ENCODE measurements at places on chromosomes 1 and 21. TPM values are rescaled to one million over a fixed set of nuclear protein-coding genes. Genes with fewer than 3 reads are reported as not detected.

DNA sequence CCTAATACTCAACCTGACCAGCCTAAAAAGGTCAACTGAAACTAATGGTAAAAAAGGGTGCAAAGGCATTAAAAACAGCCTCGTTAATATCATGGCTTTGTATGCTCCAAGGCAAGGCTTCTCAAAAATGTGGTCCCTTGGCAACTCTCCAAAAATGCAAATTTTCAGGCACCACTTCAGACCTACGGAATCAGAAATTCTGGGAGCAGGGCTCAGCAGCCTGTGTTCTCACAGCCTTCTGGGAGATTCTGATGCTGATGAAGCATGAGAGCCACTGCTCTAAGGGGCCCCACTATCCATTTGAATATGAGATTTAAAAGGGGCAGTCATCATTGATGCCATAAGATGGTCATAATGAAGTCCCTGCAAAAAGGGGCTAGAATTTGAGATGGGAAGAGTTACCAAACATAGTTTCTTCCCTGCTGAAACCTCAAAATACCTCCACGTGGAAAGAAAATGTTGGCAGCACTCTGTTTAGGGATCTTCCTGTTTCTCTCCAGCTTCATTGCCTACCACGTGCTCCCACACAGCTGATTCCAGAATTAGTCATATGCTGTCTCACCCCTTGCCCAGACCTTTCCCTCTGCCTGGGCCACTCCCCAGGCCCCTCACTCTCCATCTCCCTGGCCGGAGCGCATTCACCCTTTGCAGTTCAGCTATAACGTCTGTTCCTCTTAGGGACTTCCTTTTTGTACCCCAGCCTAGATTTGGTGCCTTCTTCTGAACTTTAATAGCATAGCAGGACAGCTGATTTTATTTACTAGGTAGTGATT is 46.7 kb downstream of the PHC2 start:
- no peaks in the 10 kb centered on the region for H3K36me3 ChIP-seq
- H3K27me3 ChIP-seq: no peaks in the 10 kb centered on the region
- no peak overlapping the region for H3K27ac ChIP-seq
- H3K4me3 ChIP-seq: no peak overlapping the region
- H3K4me1 ChIP-seq: no peaks in the 10 kb centered on the region

GRCh38 chr1:247506831-247507230 is 29.4 kb downstream of the OR2C3 start:
- H3K4me1 ChIP-seq: no peaks in the 10 kb centered on the region
- no peak overlapping the region for H3K27ac ChIP-seq
- DNase-seq: no peak
- H3K4me3 ChIP-seq: no peak overlapping the region
- H3K27me3 ChIP-seq: no peaks in the 10 kb centered on the region
- no peaks in the 10 kb centered on the region for H3K36me3 ChIP-seq

DNA sequence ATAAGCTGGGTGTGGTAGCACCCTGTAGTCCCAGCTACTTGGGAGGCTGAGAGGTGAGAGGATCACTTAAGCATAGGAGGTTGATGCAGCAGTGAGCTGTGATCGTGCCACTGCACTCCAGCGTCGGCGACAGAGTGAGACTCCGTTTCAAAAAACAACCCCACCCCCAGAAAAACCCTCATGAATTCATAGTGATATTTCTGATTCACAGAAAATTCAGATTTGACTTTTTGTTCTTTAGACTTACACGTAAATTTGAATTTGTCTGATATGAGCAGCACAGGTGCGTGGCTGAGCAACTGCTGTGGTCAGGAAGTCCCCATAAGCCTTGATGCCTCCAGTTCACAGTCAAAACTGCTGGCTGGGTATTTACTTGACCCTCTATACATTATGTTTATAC is 10.0 kb upstream of the MORC3 start:
- DNase-seq: no peak
- no peak overlapping the region for H3K4me3 ChIP-seq
- H3K36me3 ChIP-seq: no peaks in the 10 kb centered on the region
- no peaks in the 10 kb centered on the region for H3K4me1 ChIP-seq
- H3K27ac ChIP-seq: no peak overlapping the region

Gene CACNA1S
- total RNA-seq: not detected

Gene RGL1
- total RNA-seq: 24.0 TPM

All from aorta (tissue), 5 donors.